ENCODE measurements at places on chromosomes 11 and 22.

- peak; percentile 87 for DNase-seq
Measured at GRCh38 chr11:106399076-106399511, 321.6 kb downstream of the AASDHPPT start.

GRCh38 chr11:43954241-43954640, 11.8 kb downstream of the C11orf96 start:
- peak; percentile 23 for DNase-seq

GRCh38 chr22:44538518-44539315, 40.7 kb upstream of the RTL6 start:
- DNase-seq: no peak

GRCh38 chr11:113725407-113725806, 19.3 kb upstream of the TMPRSS5 start:
- DNase-seq: no peak

- no peak for DNase-seq
Measured at GRCh38 chr11:35862666-35863065, 81.2 kb upstream of the LDLRAD3 start.

Measured in right forelimb (tissue), 1 donor.